ENCODE measurements at places on chromosomes 7 and 10.

GRCh38 chr7:115734641-115735040, 295.9 kb downstream of the TFEC start:
- DNase-seq, result no peak

- DNase-seq, result no peak
Measured at GRCh38 chr7:100257017-100257416, 37.3 kb downstream of the PVRIG start.

- DNase-seq, result no peak
Measured at GRCh38 chr7:158944195-158944594, 87.8 kb downstream of the DYNC2I1 start.

DNA sequence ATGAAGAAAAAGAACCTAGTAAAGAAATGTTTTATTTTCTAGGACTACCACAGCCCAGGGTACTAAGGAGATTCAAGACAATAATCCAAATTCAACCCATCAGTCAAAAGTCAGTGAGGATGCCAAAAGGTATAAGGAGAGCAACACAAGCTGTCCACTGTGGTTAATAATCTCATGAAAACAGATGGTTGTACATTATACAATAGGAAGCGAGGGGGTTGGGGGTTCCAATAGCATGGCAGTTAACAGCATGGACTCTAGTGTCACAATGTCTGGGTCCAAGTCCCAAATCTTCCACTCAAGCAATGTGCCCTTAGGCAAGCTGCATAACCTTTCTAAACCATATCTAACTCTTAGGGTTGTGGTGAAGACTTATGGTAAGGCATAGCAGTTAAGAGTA, 35.1 kb downstream of the BRAF start:
- no peak for DNase-seq

GRCh38 chr7:36015733-36016132, 137.3 kb upstream of the EEPD1 start:
- DNase-seq, result no peak

DNA sequence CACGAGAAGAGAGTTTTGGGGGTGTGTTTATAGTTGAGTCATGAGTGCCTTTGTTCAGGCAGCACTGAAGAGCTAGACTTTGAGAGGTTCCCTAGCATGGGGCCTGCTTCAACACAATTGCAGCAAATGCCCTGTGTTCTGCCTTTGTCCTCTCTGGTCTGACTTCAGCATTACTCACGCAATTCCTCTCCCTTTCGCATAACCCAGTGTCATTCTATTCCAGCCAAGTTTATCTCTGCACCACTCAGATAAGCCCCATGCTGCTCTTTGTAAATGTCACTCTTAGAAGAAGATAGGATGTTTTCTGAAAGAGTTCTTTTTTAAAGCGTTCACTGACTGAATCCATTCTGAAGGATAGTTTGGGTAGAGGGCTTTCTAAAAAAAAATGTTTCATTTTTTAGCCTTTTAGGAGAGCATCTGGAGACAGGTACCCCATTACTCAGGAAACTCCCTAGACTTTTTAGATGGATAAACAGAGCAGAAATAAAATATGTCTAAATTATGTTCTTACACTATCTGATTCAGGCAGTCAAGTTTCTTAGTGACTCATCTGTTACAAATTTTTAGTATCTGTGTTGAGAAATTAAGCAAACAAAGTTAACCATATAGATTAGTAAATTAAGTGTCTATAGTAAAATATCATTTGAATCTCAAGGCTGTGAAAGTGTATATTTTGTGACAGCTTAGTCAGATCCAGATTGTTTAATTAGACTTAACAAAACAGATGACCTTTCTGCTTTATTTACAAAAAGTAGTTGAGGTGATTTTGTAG, 318.5 kb downstream of the GPR158 start:
- no peak for DNase-seq

DNA sequence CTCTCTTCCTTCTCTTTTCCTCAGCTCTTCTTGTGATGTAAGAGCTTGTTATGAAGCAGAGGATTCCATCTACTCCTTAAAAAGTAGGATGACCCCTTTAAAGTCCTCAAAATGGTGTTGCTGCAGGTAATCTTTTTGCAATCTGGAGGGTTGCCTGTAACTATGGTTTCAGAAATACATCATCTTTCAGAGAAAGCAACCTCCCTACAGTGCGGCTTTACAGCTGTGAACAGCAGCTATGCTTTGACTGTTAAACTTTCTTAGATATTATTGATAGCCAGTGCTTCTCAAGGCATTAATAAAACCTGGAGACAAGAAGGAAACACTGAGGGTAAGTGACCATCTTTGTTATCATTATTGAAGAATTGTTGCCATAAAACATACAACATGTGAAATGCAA, 86.6 kb upstream of the MDFIC start:
- no peak for DNase-seq

DNA sequence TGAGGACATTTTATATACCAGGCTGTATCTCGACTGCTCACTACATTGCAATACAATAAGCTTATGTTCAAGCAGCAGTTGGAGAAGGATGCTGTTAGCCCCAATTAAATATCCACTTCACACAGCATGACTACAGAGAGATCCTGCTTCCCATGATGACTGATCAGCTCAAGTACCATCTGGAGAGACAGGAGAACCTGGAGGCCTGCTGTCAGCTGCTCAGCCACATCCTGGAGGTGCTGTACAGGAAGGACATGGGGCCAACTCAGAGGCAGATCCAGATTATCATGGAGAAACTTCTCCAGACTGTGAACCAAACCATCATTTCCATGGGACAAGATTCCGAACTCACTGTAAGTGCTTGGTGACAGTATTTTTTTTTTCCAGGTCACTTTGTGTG, 22.5 kb downstream of the RNF133 start:
- no peak for DNase-seq

DNA sequence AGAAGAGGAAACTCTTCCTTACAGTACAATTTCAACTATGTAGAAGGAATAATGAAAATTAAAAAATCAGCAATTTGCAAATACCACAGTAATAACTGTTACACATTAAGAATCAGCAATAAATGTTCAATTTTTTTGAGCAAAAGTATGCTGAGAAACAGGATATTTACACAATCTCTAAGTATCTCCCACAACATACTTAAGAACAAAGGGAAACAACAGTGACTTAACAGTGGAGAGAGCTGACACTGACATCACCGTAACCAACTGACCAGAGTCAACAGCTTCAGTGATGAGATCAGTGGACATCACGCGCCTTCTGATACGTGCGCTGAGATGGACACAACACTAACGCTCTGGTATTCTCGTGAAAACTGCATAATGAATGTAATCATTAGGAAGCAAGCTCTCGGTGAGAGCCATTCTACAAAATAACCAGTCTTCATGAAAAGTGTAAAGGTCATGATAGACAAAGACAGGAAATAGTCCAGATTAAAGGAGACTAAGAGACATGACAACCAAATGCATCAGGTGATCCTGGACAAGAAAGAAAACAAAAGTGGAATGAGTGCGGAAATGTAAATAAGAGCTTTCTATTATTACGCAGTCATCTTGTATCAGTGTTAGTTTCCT, 82.6 kb downstream of the PIP4K2A start:
- no peak for DNase-seq

GRCh38 chr10:79022565-79023230, 46.1 kb upstream of the ZMIZ1 start:
- DNase-seq, result no peak

DNA sequence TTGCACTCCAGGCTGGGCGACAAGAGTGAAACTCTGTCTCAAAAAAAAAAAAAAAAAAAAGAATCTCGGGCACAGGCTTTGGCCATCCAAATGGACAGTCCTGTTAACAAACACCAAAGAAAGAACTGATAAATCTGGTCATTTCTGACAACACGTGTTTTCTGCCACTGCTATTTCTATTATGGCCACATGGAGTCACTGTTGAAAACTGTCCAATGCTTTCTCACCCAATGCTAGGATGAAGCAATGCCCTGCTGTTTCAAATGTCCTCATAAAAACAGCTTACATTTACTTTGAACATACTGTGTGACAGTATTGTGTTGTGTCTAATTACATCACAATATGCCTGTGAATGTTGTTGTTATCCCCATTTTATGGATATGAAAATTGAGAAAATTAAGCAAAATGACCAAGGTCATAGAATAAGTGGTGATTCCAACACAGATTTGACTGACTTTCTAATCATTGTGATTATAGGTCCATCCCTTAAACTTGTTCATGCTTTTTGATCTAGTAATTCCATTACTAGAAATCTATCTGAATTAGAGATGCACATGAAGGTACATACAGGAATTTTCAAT, 19.9 kb upstream of the MAP3K8 start:
- peak; percentile 51 for DNase-seq

GRCh38 chr10:79274279-79275104, 72.8 kb upstream of the PPIF start:
- no peak for DNase-seq

DNA sequence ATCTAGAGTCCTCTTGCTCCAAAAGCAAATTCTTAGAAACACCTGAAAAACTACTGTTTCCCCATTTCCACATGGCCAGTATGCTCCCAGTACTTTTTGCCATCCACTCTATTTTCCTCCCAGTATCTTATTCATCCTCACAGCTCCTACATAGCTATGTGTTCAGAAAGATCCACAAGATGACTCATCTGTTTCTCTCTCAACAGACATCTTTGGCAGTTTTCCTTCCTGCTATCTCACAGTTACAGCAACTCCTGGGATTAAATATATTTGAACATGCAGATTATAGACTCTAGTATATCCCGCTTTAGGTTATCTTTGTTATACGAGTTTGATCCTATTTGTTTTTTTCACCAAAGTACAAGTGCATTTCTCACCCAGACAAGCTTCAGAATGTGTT, 675.6 kb upstream of the POT1 start:
- DNase-seq, result no peak

DNA sequence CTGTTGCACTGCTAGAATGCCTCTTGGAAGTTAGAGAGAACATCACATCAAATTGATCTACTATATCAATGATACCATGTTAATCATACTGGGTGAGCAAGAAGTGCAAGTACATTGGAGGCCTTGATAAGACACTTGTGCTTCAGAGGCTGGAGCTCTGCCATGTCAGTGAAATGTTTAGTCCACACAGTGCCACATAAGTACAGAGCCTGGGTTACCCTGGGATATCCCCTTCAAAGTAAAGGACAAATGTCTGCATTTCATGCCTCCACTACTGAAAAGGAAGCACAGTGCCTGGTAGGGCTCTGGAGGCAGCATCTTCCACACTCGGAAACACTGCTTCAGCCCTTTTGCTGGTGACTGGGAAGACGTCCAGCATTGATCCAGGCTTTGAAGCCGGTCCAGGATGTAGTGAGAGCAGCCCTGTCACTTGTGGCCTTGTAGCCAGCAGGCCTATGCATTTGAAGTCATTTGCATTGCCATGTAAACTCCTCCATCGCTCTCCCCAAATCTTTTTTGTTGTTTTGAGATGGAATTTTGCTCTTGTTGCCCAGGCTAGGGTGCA, 15.7 kb upstream of the STN1 start:
- no peak for DNase-seq

- peak; percentile 45 for DNase-seq
Measured at GRCh38 chr10:102504179-102504975, 605 bp downstream of the SUFU start.

- DNase-seq, result no peak
Measured at GRCh38 chr7:6172910-6173295, 99.5 kb downstream of the CYTH3 start.

- peak; percentile 83 for DNase-seq
Measured at GRCh38 chr10:50623663-50624412, at the start of gene SGMS1. SGMS1 (minus strand) TSS chr10:50623956; CDS start chr10:50344114, 279,842 bp downstream.

GRCh38 chr10:2026936-2027335, 289.6 kb upstream of the ADARB2 start:
- DNase-seq, result no peak

DNA sequence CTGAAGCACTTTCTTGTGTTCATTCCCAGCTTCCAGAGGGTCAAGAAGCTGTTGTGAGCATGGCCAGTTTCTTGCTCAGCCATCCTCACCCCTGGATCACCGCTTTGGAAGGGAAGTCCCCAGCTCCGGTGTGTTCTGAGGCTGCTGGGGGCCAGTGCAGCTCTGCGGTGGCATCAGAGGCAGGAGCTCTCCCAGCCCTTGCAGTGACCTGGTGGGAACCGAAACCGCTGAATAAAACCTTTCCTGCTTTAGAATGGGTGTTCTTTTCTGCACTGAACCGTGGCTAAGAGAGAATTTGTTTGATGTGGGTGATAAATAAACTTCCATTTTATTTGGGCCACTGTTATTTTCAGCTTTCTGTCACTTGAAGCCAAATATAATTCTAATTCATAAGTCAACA, 450.9 kb upstream of the VSTM2A start:
- DNase-seq, result no peak

GRCh38 chr7:106216923-106217542, 67.8 kb downstream of the NAMPT start:
- DNase-seq, result no peak

DNA sequence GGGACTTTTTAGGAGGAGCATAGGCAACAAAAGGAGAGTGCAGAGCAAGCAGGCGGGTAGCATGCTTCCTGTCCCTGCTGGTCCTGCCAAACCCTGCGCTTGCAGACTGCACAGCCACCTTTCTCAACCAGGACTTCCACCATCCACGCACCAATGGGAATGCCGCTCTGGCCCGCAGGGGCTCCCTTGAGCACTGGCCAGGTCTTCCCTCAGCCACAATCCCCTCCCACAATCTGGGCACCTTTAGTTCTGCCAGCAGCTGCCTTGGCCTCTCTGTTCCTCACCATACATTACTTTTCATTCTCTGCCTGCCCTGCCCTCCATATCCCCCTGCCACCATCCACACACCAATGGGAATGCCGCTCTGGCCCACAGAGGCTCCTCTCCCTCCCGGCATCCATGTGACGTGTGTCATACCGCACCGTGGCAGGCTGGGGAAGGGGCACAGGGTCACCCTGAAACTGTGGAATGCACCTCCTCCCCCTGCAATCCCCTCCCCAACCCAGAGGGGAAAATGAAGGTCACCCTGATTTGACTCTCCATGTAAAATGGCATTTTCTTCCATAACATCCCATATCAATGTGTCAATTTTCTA, 97.3 kb upstream of the MACROH2A2 start:
- no peak for DNase-seq

GRCh38 chr7:118259115-118259514, 34.6 kb downstream of the ANKRD7 start:
- no peak for DNase-seq

GRCh38 chr7:1946025-1946772, 276.1 kb downstream of the ELFN1 start:
- DNase-seq, result no peak

DNA sequence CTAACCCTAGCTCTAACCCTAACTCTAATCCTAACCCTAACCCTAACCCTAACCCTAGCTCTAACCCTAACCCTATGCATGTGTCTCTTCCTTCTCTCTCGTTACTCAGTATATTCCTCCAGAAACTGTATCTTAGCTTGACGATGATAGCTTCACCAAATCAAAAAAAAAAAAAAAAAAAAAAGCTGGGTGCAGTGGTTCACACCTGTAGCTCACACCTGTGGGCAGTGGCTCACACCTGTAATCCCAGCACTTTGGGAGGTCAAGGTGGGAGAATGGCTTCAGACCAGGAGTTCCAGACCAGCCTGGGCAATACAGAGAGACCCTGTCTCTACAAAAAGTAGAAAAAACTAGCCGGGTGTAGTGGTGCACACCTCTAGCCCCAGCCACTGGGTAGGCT, 414.0 kb downstream of the GATA3 start:
- no peak for DNase-seq

GRCh38 chr7:130398526-130399090, 18.3 kb downstream of the CPA1 start:
- DNase-seq, result no peak
